ENCODE measurements at places on chromosomes 16 and 17.
A peak's percentile ranks its signal among the peaks of the same experiment; 100 is the strongest.

GRCh38 chr16:23181506-23181905 lies 1.0 kb upstream of the SCNN1G start:
- no peak for DNase-seq

DNA sequence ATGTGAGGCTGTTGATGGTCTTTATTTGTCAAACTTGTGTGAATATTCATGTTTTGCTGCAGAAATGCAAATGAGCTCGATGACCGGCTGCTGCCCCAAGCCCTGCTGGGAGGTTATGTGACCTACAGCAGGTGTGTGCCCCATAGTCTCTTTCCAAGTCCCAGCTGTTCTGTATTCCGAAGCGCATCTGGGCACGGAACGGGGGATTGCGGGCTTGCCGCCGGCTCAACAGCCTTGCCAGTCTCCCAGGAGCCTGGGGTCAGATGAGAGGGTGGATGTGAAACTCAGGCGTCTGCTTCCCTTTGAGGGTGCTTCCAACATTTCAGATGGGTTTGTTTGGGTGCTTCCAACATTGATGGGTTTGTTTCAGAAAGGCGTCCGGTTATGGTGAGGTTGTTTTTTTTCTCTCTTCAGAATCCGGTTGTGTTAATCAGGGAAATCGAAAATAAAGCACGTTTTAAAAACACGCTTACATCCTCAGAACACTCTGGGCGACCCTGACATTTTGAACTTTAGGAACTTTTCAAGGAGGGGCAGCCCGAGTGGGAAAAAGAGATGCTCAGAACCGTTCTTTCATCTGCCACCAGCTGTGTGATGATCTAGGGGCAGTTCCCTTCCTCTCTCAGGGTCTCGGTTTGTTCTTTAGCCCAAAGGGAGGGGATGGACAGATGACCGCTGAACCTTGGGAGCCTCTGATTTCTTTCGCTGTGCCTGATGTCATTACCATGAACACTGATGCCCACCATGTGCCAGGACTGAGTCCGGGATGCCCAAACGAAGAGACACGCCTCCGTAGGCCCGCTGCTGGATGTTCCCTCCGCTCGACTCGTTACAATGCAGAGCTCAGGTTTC lies 47.8 kb upstream of the AMZ2 start:
- no peak for DNase-seq

DNA sequence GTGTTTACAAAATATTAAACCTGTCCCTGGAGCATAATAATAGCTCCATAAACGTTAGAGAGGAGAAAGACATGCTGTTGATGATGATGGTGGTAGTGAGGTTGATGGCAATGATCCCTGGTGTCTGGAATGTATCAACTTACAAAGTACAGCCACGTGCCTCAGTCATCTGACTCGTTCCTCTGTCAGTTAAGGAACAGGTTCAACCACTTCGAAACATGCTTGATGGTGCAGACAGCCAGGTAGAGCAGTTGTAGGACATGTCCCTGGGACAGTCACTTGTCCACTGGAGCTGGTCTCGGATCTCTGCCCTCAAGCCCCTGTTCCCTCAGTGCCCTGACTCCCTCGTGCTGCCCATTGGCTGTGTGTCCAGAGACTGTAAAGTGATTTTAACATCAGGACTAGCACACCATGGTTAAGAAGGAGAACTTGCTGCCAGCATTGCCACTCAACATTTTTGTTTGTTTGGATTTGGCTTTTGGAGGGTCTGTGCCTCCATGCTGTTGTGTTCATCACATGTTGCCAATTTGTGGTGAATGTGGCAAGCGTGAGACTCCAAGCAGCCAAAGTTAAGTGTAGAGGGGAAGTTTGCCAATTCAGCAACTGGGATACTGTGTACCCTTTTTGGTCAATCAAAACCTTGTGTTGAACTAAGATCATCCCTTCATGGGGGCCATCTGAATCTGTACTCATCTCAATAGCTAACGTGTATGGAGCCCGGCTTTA lies 16.3 kb upstream of the SALL1 start:
- no peak for DNase-seq

GRCh38 chr16:1816396-1817275 lies 10.0 kb downstream of the HAGH start:
- DNase-seq = no peak

- peak; percentile 31 for DNase-seq
Observed at GRCh38 chr16:53235851-53236250, 181.1 kb downstream of the CHD9 start.

- DNase-seq = no peak
Observed at GRCh38 chr16:80664786-80665185, 124.0 kb downstream of the DYNLRB2 start.

- DNase-seq = no peak
Observed at GRCh38 chr17:57900991-57901743, 51.3 kb upstream of the MRPS23 start.

DNA sequence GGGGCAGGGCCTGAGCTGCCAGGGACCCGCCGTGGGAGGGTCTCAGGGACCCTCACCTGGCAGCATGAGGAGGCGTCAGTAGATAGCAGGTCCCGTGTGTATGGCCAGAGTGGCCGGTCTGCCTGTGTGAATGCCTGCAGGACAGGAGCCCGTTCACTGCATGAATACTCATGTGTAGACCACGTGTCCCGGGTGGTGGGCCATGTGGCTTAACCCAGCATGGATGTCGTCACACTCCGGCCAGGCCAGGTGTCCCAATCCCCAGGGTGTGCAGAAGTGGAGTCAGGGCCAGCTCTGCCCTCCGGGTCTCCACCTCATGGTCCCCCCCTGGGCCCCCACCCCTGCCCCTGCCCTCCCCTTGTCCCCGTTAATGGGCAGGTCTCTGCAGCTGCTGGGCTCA lies 53.7 kb downstream of the BAHCC1 start:
- no peak for DNase-seq

GRCh38 chr17:13346592-13346991 lies 255.1 kb downstream of the HS3ST3A1 start:
- no peak for DNase-seq

DNA sequence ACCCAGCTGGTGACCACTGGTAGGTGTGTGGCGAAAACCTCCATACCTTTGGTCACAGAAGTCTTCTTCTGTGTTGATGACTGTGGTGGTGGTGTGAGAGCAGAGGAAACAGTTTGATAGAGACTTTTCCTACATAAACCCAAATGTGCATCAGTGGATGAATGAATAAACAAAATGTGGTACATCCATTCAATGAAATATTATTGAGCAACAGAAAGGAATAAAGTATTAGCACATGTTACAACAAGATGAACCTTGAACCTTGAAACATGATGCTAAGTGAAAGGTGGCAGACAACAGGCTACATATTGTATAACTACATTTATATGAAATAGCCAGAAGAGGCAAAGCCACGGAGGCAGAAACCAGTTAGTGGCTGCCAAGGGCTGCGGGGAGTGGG lies 15.2 kb downstream of the CDK5R1 start:
- no peak for DNase-seq

DNA sequence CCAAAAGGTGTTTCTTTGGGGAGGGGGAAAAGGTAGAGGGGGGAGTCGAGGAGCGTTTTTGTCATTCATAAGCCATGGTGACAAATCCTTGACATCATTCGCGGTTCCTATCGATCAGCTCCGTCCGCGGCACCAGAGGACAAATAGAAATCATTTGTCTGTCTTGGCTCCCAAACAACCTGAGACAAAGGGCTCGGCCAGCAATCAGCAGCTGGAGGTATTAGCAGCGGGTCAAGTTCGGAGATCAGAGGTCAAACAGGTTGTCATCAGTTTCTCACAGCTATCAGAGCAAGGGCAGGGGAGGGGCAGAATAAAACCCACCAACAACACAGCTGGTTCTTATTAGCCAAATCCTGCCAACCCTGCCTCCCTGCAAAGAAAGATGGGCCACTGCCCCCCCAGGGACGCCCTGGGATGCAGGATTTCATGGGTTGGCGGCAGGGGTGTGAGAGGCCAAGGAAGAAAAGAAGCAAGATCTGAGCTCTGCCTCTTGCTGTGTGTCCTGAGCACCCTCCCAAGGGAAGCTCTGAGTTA lies 145.3 kb upstream of the LHX1 start:
- DNase-seq = no peak

- no peak for DNase-seq
Observed at GRCh38 chr16:70649300-70649699, 2.9 kb downstream of the IL34 start.

DNA sequence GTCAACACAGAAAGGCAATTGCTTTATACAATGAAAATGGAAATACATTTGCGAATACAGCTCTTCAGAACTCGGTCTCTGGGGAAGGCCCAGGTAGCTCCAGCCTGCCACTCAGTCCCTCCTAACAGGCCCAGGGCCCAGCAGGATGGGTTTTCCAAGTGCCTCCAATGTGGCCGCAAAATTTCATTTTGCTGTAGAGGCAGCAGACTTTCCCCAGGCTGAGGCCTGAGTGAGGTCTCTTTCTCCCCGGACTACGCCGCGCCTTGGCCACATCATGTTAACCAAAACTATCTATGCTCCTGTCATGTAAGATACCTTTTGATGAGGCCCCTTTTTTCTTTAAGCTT lies 606.0 kb upstream of the SALL1 start:
- no peak for DNase-seq

GRCh38 chr16:66691234-66691633 lies 5.3 kb downstream of the CMTM4 start:
- no peak for DNase-seq

DNA sequence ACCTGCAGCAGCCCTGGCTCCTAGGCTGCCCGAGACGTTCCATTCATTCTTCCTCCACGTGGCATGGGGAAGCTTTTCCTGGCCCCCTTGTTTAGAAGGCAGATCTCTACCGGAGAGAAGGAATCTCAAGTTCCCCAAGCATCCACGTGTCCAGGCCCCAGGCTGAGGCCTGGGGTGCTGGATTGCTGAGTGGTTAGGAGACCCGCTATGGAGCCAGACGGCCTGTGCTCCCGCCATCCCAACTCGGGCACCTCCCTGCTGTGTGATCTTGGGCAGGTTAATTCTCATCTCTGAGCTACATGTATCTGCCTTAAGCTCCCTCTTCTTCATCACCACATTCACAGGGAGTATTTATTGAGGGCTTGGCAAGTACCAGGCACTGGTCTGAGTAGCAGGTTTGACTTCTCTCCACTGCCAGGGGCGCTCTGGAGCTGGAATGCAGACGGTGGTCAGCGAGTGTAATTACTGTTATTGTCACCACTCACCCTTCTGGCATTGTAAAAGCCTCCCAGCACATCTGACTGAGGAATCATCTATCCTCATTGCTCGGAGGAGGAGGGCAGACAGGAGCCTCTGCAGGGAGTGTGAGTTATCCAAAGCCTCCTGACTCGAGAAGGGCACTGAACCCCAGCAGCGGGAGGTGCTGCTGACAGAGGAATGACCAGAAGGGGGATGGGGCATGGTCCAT lies 1.1 kb upstream of the ADGRG1 start:
- DNase-seq = peak; percentile 85

- no peak for DNase-seq
Observed at GRCh38 chr16:4085405-4085970, 30.8 kb downstream of the ADCY9 start.

DNA sequence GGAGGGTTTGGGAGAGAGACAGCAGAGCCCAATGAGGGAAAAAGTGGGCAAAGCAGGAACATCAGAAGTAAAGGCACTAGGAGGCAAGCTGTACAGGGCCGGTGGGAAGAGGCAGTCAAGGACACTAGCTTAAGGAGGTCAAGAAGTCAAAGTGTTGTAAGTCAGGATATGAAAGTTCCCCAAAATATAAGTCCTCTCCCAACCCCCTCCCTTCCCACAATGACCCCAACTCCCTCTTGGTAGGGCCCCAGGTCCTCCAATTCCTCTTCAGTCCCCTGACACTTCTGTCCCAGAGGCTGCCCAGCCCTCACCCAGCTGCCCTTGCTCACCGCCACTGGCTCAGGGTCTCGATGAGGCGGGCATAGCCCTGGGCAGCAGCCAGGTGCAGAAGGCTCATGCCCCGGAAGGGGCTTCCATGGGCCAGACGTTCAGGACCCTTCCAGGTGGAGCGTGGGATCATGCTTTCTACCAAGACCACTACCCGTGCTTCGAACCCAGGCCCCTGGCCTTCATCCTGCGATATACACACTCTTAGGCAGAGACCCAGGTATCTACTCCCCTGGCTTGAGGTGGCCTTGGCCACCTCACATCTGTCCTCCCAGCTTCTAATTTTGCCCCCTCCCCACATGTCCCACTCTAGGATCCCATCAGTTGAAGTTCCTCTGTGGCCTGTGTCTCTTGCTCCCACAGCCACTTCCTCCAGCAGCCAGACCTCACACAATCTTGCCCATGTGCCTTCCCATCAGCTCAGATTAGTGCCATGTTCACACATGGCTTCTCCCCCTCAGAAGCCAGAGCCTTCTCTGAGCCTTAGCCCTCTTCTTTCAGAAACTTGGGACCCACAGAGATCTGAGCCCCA lies 5.9 kb upstream of the SPAG7 start:
- DNase-seq = no peak

DNA sequence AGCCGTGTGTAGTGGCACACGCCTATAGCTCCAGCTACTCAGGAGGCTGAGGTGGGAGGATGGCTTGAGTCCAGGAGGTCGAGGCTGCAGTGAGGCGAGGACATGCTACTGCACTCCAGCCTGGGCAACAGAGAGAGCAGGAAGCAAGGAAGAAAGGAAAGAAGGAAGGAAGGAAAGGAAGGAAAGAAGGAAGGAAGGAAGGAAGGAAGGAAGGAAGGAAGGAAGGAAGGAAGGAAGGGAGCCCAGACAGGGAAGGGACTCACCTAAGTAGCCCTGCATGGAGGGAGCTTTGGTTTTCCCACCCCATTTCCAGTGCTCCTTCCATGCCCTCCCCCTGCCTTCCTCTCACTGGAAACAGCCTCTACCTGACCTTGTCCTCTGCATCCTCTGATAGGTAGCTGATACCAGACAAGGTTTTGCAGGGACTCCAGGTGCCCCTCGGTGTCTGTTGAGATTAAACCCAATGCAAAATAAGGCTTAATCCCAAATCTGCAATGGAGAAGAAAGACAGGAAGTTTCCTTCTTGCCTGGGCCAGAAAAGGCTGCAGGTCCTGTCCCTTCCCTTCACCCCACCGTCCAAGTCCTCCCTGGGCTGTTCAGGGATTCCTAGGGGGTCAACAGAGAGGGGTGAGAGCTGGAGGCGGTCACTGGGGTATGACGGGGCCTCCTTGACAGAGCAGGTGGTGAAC lies 21.5 kb upstream of the CA4 start:
- no peak for DNase-seq

- DNase-seq = peak; percentile 91
Observed at GRCh38 chr16:56477096-56477878, 25.9 kb downstream of the OGFOD1 start.

GRCh38 chr17:27530764-27531391 lies 74.6 kb downstream of the KSR1 start:
- DNase-seq = no peak

DNA sequence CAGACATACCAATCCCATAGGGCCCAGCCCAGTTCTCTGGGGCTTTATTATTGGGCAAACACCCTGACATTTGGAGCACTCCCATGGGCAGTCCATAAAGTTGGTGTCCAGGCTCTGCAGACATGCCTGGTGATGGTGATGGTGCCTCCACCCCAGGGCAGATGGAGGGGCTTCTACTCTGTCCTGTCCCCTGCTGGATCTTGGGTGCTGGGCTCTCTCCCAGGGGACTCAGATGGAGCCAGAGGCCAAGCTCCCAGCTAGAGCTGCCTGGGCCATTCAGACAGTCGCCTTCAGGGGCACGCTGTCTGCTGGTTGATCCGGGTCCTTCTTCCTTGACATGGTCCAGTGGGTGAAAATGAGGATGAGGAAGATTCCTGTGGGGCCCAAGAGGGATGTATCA lies 10.6 kb downstream of the CDH16 start:
- DNase-seq = no peak
